ENCODE measurements at places on chromosomes 7 and 10.

- no peak for DNase-seq
- no peaks in the 10 kb centered on the region for H3K36me3 ChIP-seq
- H3K27me3 ChIP-seq = peaks cover 46% of the 10 kb centered on the region
- peaks cover 7% of the 10 kb centered on the region for H3K4me1 ChIP-seq
- H3K27ac ChIP-seq = no peak overlapping the region
- no peak overlapping the region for H3K4me3 ChIP-seq
These were observed 190.8 kb downstream of the TRIL start for GRCh38 chr7:28767356-28767755.

GRCh38 chr10:92800134-92800733 is 48.1 kb upstream of the EXOC6 start:
- no peak overlapping the region for H3K4me3 ChIP-seq
- DNase-seq = no peak
- H3K27me3 ChIP-seq = no peaks in the 10 kb centered on the region
- H3K4me1 ChIP-seq = peaks cover 9% of the 10 kb centered on the region
- no peak overlapping the region for H3K27ac ChIP-seq
- no peaks in the 10 kb centered on the region for H3K36me3 ChIP-seq

- no peak overlapping the region for H3K4me3 ChIP-seq
- H3K4me1 ChIP-seq = no peaks in the 10 kb centered on the region
- no peak overlapping the region for H3K27ac ChIP-seq
- peaks cover 13% of the 10 kb centered on the region for H3K36me3 ChIP-seq
These were observed 1068.1 kb downstream of the NRG3 start for GRCh38 chr10:82943142-82943541.

DNA sequence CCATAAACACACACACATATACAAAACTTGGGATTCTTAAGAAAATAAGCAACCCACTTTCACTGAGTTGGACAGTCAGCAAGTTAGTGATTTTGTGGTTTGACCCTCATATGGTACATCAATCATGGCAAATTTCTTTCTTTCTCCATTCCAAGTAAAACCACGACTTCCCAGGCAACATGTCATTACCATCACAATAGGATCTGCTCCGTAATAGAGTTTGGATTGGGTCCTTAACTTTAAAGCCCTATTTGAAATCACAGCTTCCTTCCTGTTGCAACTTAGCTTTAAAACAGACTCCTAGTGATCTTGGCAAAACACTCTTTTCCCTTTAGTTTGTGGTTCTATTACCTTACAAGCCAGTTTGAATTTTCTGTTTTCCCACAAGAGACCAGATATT is 483.6 kb downstream of the INHBA start:
- H3K4me3 ChIP-seq = no peak overlapping the region
- DNase-seq = no peak
- H3K27ac ChIP-seq = no peak overlapping the region
- H3K27me3 ChIP-seq = peaks cover 86% of the 10 kb centered on the region

DNA sequence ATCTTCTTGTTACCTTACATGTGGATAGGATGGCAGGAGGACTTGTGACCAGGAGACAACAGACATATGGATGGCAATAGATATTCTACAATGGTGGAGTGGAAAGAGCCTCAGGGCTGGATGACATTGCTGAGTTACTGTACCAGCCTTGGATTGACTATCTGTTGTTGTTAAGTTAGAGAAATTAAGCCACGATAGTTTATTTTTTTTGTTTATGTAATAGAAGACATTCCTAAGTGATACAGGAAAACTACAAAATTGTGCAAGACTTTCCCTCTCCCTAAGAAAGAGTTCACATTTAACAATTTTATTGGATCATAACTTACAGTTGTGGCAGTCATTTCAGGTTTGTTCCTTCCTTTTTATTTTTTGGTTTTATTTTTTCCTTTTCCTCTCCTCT is 230.7 kb upstream of the CACNA2D1 start:
- DNase-seq = no peak
- no peak overlapping the region for H3K4me3 ChIP-seq
- H3K4me1 ChIP-seq = peaks cover 16% of the 10 kb centered on the region

Data from WTC11 (cell line).